CD4-positive, alpha-beta memory T cell (primary cell): ENCODE measurements at places on chromosomes 5 and 9. TPM values are rescaled to one million over a fixed set of nuclear protein-coding genes. Genes with fewer than 3 reads are reported as not detected.

CATSPER3 gene
- 0.94 TPM for total RNA-seq

IL5 gene
- not detected for total RNA-seq

PCA3 gene
- total RNA-seq: not detected

NPM1 gene
- 892 TPM for total RNA-seq

SV2C gene
- total RNA-seq: not detected

GABRB2 gene
- not detected for total RNA-seq

SLC6A19 gene
- not detected for total RNA-seq

CDKN2B gene
- total RNA-seq: 0.64 TPM

POMT1 gene
- 52.1 TPM for total RNA-seq

INSL4 gene
- not detected for total RNA-seq

PHYHD1 gene
- 2.2 TPM for total RNA-seq

PCDHA1 gene
- not detected for total RNA-seq

DPYSL3 gene
- total RNA-seq: 0.25 TPM

LSM11 gene
- 4.4 TPM for total RNA-seq

INSL6 gene
- total RNA-seq: not detected

EIF4E1B gene
- total RNA-seq: not detected

SPATA31A3 gene
- total RNA-seq: not detected

GPR150 gene
- total RNA-seq: 2.4 TPM

SH3PXD2B gene
- 0.38 TPM for total RNA-seq

PCDHGA8 gene
- total RNA-seq: not detected

ACOT12 gene
- total RNA-seq: not detected

GRXCR2 gene
- not detected for total RNA-seq

DNAI1 gene
- total RNA-seq: not detected

CDC26 gene
- 47.3 TPM for total RNA-seq

TMEM252 gene
- not detected for total RNA-seq

ZDHHC11B gene
- total RNA-seq: 8.1 TPM

FAM151B gene
- 0.47 TPM for total RNA-seq

SPATA31C1 gene
- total RNA-seq: not detected

PFN3 gene
- total RNA-seq: not detected

PTRH1 gene
- total RNA-seq: 7.3 TPM

TAF11L10 gene
- not detected for total RNA-seq

IFNA6 gene
- not detected for total RNA-seq

CAVIN4 gene
- 0.19 TPM for total RNA-seq

TMEM174 gene
- total RNA-seq: not detected

C9orf153 gene
- 0.87 TPM for total RNA-seq

LHX3 gene
- total RNA-seq: not detected

PRR16 gene
- not detected for total RNA-seq

ELAVL2 gene
- total RNA-seq: not detected

BTNL9 gene
- not detected for total RNA-seq

CXCL14 gene
- not detected for total RNA-seq
